Mesendoderm (in vitro differentiated cells): ENCODE measurements at places on chromosomes 6 and 20.

DNA sequence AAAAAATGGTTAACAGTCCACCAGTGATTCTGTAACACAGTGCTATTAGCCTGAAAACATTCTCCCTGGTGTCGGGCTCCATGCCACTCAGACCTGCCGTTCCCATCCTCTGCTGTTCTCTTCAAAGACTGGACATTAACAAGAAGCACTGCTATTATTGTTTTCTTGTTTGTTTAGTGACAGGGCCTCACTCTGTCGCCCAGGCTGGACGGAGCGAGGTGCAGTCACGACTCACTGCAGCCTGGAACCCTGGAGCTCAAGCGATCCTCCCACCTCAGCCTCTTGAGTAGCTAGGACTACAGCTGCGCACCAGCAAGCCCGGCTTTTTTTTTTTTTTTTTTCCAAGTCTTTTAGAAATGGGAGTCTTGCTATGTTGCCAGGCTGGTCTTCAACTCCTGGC lies 9.6 kb downstream of the RMND1 start:
- no peak overlapping the region for H3K4me3 ChIP-seq
- no peak for DNase-seq
- no peaks in the 10 kb centered on the region for H3K4me1 ChIP-seq
- H3K27ac ChIP-seq = no peak overlapping the region
- H3K36me3 ChIP-seq = no peaks in the 10 kb centered on the region

GRCh38 chr20:41818369-41818768 lies 200.2 kb upstream of the CHD6 start:
- no peaks in the 10 kb centered on the region for H3K36me3 ChIP-seq
- no peaks in the 10 kb centered on the region for H3K27me3 ChIP-seq
- H3K4me3 ChIP-seq = no peak overlapping the region
- no peak for DNase-seq
- H3K4me1 ChIP-seq = no peaks in the 10 kb centered on the region

DNA sequence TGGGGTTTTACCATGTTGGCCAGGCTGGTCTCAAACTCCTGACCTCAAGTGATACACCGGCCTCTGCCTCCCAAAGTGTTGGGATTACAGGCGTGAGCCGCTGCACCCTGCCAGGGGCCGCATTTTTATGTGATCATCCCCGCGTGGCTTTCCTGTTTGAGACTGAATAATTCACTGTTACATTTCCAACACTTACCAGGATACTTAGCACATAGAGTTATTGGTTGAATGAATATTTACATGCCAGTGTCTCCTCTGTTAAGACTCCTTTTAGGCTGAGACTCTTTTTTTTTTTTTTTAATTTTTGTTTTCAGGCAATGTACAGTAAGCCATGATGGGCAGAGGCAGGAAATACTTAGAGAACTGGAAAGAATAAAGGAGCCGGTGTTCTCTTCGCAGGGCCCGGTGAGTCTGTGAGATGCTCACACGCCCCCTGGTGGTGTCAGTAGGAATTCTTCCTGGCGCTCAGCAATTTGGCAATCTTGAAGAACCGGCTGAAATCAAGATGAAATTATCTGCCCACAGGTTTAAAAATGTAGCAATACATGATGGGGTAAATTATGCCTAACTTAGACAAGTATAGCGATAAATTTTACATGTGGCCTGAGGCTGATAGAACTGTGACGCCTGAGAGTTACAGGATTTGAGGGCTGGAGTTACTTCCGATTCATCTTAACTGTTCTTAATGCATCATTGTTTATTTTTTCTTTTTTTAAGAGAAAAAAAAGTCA lies 7.6 kb upstream of the RNF114 start:
- H3K36me3 ChIP-seq = no peaks in the 10 kb centered on the region
- DNase-seq = peak; percentile 79
- H3K4me3 ChIP-seq = no peak overlapping the region
- no peak overlapping the region for H3K27ac ChIP-seq
- H3K4me1 ChIP-seq = no peaks in the 10 kb centered on the region

GRCh38 chr6:89492025-89492640 lies 59.2 kb downstream of the ANKRD6 start:
- no peak for DNase-seq
- H3K4me1 ChIP-seq = peaks cover 18% of the 10 kb centered on the region
- no peak overlapping the region for H3K4me3 ChIP-seq
- no peaks in the 10 kb centered on the region for H3K27me3 ChIP-seq
- no peaks in the 10 kb centered on the region for H3K36me3 ChIP-seq
- no peak overlapping the region for H3K27ac ChIP-seq

DNA sequence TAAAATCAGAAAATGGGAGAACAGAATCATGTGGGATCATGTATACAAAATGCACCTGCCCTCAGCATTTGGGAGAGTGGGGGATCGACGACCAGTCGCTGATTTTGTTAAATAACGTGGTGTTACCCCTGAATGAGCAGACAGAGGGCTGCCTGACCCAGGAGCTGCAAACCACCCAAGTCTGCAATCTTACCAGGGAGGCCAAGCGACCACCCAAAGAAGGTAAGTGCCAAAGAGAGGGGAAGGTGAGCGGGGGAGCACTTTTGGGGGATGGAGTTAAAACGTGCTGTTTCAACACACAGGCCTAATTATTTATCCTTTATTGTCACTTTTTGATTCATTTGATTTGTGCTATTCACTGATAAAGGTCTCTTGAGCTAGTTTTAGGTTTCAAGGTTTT lies 4.1 kb downstream of the ADGRB3 start:
- H3K27ac ChIP-seq = no peak overlapping the region
- peaks cover 5% of the 10 kb centered on the region for H3K27me3 ChIP-seq
- no peaks in the 10 kb centered on the region for H3K4me1 ChIP-seq

DNA sequence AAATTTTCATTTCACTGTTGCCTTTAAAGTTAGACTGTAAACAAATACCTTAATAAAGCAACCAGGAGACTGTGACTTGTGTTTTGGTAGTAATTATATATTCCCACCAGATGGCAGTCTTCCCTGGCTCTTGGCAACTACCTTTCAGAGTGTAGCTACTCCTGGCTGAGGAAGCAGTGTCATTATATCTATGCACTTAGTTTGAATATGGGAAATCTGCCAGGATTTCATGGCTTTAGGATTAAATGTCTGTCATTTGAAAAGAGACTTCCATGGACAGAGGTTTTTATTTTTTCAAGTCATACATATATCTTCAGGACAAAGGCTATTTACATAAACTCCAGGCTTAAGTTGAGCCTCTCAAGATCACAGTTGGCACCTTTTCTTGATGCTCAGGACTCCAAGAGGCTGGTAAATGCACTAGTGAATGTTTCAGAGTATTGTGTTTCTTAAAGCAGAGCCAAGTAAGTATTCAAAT lies 160.1 kb downstream of the C6orf58 start:
- DNase-seq = peak; percentile 68
- no peaks in the 10 kb centered on the region for H3K27me3 ChIP-seq
- H3K4me3 ChIP-seq = no peak overlapping the region
- no peaks in the 10 kb centered on the region for H3K36me3 ChIP-seq

GRCh38 chr20:20824924-20825584 lies 112.6 kb upstream of the RALGAPA2 start:
- no peaks in the 10 kb centered on the region for H3K27me3 ChIP-seq
- no peak overlapping the region for H3K27ac ChIP-seq
- H3K4me3 ChIP-seq = no peak overlapping the region

DNA sequence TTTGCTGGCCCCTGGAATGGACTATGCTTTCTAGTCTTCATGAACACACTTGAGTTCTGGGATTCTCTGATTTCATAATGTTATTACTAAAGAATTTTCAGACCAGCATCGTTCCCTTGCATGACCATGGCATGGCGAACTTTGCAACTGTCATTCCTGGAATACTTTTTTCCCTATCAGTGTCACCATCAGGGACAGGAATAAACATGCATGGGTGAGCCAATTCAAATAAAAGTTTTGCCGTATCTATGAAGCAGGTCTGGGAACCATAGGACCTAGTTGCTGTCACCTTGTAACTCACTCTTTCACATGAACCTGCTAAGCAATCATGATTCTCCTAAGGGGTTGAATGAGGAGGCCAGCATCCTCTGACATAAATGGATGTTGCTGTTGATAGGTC lies 68.2 kb upstream of the AGPAT4 start:
- no peak overlapping the region for H3K27ac ChIP-seq
- no peak overlapping the region for H3K4me3 ChIP-seq
- H3K27me3 ChIP-seq = no peaks in the 10 kb centered on the region
- no peaks in the 10 kb centered on the region for H3K36me3 ChIP-seq

- peak; percentile 93 for DNase-seq
- no peaks in the 10 kb centered on the region for H3K36me3 ChIP-seq
- peak within 1 kb of the TSS; percentile 79 for H3K4me3 ChIP-seq
- H3K4me1 ChIP-seq = no peaks in the 10 kb centered on the region
- H3K27me3 ChIP-seq = no peaks in the 10 kb centered on the region
Observed at GRCh38 chr6:79630883-79631692, at the start of gene SH3BGRL2. TSS of gene SH3BGRL2 (plus strand) at chr6:79631329. CDS start at chr6:79631462, 133 bp downstream.
